Activated T-cell treated with anti-CD3 and anti-CD28 coated beads, Interleukin-2, amount 50 U/mL, for 72 hours (primary cell): ENCODE measurements at places on chromosomes 7 and 10.

- no peak for DNase-seq
These were observed 200.2 kb downstream of the ZNF438 start for GRCh38 chr10:30831426-30831825.

- no peak for DNase-seq
These were observed 1055.5 kb upstream of the GHITM start for GRCh38 chr10:83083831-83084230.

- DNase-seq = no peak
These were observed 59.9 kb downstream of the CH25H start for GRCh38 chr10:89147256-89147655.

DNA sequence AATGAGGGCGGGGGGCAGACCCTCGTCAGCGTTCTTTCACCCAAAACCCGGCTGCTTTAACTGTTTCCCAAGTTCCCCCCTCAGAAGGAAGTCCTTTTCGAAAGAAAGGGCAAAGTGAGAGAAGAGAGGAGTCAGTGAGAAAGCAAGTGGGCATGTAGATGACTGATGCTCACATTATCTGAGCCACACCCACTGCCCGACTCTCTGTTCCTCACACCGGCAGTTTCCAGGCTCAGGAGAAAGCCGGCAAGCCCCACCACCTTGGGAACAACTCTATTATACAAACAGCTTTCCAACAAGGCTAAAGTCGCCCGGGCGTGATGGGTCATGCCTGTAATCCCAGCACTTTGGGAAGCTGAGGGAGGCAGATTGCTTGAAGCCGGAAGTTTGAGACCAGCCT is 23.1 kb downstream of the RCC1L start:
- no peak for DNase-seq

DNA sequence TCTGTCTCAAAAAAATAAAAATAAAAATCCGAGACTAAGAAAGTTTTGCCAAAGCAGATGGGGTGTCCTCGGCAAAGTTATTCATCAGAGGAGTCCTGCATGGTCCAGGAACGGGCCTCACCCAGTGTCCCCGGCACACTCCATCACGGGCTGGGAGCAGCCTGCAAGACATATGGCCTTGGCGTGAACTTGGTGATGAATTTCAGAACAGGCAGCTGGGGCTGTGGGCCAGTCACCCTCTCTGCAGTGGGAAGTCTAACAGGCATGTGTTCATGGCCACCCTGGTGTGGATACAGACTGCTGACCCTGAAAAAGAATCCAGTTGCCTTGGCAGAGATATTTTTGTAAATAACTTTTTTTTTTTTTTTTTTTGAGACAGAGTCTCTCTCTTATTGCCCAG is 34.7 kb downstream of the NPTX2 start:
- DNase-seq = no peak

- no peak for DNase-seq
These were observed 2.1 kb upstream of the ZMIZ1 start for GRCh38 chr10:79066411-79067240.

DNA sequence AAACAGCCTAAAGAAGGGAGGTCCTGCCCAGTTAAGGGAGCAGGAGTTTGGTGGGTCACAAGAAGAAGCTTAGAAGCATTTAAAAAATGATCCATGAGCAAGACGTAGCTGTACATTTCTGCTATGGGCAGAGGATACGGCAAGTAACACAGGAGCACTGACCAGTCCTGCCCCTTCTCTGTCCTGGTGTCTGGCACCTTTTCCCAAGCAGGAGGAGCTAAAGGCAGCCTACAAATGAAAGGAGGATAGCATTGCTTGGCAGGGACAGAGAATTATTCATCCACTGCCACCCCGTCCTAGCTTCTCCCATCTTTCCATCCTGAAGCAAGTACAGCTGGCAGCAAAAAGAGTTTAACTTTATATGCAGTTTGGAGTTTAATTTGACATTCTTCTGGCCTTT is 1077.6 kb downstream of the TYW1 start:
- DNase-seq = no peak

- no peak for DNase-seq
These were observed 24.1 kb upstream of the FAM180A start for GRCh38 chr7:135772639-135773222.

DNA sequence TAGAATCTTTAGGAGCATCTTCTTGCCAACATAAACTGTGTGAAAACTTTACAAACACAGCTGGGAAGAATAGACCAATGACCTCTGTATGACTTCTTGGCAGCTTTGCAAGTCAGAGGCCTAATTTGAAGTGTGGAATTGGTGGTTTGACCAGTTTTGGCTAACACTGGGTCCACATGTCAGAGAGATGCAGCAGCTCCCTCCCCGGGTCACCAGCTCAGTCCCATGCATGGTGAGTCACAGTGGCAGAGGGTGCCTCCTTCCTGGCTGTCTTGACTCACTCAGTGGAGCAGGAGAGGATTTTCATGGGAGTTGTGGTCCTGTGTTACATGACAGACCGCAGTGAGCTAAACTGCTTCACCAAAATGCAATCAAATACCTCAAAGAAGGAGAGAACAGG is 8.2 kb upstream of the STARD3NL start:
- DNase-seq = no peak

DNA sequence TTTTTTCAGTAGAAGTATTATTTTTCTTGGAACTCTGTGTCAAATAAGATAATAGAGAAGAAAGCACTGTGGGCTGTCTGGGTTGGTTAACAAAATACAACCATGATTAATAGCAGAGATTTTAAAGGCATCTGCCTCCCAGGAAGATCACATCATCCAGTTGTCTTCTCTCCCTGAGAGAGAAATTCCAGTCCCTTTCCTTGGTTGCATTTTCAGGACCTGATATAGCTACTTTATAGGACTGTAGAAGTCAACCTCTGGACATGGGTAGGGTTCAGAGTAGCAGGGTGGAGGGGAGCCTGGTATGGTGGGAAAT is 309.9 kb upstream of the IGFBP3 start:
- DNase-seq = no peak

- no peak for DNase-seq
These were observed 26.4 kb downstream of the PDLIM1 start for GRCh38 chr10:95264227-95265051.
